ENCODE measurements at places on chromosomes 4 and X.

DNA sequence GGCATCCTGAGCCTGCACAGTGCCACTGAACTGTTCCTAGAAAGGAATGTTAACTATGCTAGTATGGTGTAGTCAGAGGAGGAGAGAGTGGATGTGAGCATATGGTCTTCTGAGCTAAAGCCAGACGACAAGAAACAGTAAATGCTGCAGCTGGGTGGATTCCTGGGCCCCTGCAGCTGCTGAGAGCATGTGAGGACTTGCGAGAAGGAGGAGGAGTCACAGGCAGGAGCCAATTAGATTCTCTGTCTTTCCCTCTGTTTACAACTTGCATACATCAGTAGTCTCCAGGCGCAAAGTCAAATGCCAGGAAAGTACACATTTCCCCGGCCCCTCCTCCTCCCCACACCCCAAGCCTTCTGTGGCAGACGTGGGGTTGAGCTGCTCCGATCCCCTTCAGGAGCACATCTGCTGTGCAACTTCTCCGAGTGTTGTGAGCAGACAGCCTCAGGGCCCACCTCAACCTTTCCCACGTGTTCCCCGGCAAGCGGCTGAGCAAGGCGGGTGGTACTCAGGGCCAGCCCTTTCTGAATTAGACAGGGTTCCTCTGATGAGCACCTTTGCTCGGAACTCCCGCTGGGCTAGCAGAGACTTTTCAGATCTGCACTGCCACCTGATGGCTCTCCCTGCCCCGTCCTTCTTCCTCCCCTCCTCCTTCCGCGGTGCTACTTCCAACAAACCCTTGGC is 108.7 kb upstream of the ATP6AP2 start:
- peak; percentile 50 for DNase-seq

GRCh38 chr4:27428661-27429060 is 568.0 kb downstream of the STIM2 start:
- DNase-seq: no peak

DNA sequence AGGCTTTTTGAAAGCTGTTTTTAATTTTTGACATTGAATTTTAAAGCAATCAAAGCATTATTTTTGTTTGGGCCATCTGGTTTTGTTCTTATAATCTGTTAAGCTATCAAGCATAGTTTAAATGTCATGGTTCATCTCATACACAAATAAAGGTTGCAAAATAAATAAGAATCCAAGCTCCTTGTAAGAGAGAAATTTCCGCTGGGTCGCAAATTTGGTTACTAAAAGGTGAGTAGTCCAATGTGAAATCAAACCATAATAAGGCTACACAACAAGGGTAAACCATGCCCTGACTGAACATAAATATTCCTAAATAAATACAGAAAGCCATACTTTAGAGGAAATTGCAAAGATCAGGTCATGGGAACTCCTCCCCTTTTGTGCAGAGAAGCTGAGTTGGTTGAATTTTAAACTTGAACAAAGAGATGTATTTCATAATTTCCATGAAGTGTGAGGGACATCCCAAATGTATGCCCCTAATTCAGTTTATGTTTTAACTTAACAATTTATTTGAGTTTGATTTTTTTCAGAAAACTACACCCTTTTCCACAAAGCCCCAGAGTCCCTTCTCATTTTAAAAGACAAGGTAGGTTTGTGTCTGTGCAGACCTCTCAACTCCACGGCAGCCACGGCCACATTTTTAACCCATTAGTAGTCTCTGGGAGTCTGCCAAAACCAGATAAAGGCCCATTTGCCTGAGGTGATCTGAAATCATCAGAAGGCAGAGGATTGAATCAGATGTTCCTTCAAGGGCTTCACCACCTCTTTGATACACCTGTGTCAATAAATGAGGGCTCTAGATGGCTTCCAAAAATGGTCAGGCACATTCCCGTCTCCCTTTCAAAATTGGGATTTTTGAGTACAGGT is 85.2 kb downstream of the PLAC1 start:
- DNase-seq: no peak

DNA sequence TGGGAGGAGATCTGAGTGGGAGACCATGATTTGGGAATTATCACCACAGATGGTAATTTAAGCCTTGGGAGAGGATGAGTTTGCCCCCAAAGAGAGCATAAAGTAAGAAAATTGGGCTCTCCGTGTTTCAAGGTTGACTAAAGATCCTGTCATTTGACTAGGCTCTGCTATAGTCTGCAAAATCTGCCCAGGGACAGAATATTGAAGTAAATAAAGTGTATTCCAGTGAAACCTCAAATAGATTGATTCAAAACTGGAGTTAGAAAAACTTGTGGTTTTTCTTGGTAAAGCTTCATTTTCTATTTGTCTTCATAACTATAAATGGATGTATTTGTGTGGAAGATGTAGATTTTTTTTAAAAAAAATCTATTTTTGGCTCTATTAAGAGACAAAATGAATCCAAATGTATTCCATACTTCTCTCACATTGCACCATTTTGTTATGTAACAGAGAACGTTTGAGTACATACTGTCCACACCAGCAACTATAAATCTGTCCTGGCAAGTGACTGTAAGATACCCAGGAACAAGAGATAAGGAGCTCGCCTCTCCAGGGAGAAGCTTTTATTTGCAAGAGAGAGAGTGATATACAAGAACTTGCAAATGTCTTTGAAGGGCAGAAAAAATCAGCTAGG is 170.2 kb downstream of the CBR4 start:
- DNase-seq: no peak

GRCh38 chrX:9573282-9574106 is 108.6 kb downstream of the TBL1X start:
- DNase-seq: no peak

- no peak for DNase-seq
Measured at GRCh38 chr4:4401036-4401435, 14.1 kb downstream of the NSG1 start.

- DNase-seq: no peak
Measured at GRCh38 chr4:112840061-112840460, 203.1 kb downstream of the LARP7 start.

- DNase-seq: no peak
Measured at GRCh38 chr4:183499801-183500200, 5.1 kb upstream of the ING2 start.

GRCh38 chrX:155715141-155715540 is 102.4 kb upstream of the TMLHE start:
- no peak for DNase-seq

GRCh38 chrX:107741404-107741790 is 34.2 kb downstream of the TSC22D3 start:
- DNase-seq: no peak

DNA sequence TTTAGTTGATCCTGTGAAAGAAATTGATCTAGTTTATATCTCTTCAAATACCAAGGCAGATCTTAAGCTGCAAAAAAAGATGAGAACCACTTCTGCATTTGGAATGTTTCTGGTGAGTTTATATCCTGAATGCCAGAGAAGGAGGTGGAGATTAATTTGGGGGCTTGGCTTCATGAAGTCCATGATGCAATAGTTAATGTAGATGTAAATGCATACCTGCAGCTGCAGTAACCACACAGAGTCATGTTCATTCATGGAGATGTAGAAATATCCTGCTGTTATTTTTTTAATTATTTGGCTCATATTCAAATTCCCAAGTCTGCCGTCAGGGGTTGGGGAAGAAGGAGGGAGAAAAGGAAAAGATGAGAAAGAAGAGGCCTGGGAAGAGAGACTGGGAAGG is at the start of gene SULT1E1:
SULT1E1 (minus strand) TSS at position 94 of the 400 bp plus-strand sequence. CDS start 2,501 bp downstream, outside the sequence.
- no peak for DNase-seq

DNA sequence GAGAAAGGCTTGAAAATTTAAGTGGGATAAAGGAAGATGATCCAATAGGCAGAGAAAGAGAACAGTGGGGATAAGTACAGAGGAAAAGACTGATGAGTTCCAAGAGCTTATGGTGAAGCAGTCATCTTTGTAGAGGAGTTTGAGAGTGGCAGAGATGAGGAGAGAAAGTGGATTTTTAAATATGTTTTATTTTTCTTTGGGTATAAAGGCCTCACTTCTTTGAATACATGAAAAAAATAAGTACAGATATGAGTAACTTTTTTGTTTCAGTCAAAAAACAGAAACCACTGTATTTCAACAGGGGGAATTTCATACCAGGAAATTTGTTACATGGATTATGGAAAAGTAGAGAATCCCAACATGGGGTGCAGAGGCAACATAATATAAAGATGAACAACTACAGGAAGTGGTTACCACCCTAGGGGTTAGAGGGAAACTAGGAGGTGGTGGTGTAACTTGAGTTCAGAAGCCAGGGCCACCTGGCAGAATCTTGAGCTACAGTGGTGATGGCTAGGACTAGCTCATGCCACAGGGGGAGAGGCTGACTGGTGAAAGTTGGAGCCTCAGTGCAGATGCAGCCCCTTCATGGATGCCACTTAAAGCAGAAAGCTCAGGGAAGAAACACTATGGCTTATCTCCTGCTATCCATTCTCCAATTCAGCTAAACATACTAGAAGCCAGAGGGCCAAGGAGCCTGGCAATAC is 3.4 kb upstream of the CYBB start:
- no peak for DNase-seq

DNA sequence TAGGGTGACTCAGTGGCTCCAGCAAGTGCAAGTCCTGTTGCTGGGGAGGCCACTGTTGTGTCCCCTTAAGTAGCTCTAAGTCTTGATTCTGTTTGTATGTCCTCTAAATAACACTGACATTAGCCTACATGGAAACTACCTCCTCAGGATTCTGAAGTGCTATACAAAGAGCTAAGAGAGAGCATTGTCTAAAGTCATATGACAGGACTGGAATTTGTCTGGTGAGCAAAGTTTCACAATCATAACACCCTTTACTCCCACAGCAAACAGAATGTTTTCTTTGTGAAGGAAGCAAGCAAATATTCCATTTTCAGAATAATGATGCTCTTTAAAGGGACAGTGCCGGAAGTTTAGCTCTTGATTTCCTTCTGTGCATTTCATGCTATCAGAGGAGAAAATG is 23.4 kb upstream of the CT47A1 start:
- no peak for DNase-seq

DNA sequence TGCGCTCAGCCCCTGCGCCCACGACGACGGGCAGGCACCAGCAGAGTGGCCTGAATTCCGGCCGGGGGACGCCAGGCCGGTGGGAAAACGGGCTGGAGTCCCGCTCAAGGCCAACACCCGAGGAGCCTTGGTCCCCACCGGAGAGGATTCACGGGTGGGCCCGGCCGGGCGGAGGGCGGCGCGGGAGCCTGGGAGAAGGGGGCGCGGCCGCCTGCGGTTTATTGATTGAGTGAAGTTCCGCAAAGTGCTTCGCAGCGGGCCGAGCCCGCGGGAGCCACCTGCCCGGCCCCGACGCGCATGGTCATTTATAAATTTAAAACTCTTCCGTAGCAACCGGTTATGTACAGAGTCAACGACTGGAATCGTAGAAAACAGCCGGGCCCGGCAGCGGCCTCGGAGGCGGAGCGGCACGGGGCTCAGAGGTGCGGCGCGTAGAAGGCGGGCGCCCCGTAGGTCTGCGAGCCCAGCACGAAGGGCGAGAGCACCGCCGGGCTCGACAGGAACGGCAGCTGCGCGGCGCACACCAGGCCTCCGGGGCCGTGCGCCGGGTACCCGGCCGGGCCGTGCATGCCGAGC is 3.6 kb downstream of the NKX1-1 start:
- DNase-seq: peak; percentile 73

- no peak for DNase-seq
Measured at GRCh38 chr4:7693711-7694110, 245.9 kb downstream of the AFAP1 start.

DNA sequence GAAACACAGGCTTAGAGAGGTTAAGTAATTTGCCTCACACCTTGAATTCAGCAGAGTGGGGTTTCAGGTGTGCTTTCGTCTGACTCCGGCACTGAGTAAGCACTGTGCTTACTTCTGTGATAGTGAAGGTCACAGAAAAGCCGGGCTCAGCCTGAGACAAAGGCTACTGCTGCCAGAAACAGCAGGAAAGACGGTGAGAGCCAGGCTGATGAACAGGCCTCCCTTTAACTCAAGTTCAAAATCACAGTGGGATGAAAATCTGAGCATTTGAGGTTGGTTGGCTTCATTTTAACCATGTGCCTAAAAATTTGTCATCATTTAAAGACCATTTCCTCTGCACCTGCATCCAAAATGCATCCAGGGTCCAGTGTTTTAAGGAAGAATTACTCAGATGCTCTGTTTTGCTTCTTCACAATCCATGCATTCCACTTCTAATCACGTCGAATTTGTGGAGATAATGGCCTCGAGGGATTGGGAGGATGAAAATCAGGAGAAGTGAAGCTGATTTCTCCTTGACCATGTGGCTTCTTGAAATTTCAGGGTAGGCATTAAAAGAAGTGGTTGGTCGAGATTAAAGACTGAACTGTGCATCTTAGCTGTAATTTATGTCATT is 121.2 kb upstream of the LNX1 start:
- DNase-seq: no peak

GRCh38 chrX:13432414-13433297 is 112.8 kb upstream of the ATXN3L start:
- peak; percentile 31 for DNase-seq

DNA sequence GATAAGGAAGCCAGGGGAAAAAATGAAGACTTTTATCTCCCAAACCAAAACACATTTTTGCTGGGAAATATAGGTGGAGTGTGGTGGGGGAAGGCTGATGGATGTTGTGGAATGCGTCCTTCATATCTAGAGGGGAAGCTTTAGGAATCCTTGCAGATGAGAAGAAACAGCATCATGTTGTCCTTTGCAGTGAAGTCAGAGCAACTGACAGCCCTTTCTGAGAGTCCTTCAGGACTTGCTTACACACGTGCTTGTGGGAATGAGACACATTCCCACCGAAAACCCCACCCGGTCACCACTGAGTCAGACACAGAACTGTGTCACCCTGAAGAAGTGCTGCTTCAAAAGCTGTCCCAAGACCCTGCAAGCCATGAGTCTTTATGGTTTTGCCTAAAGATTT is 81.5 kb downstream of the SHROOM2 start:
- DNase-seq: no peak

DNA sequence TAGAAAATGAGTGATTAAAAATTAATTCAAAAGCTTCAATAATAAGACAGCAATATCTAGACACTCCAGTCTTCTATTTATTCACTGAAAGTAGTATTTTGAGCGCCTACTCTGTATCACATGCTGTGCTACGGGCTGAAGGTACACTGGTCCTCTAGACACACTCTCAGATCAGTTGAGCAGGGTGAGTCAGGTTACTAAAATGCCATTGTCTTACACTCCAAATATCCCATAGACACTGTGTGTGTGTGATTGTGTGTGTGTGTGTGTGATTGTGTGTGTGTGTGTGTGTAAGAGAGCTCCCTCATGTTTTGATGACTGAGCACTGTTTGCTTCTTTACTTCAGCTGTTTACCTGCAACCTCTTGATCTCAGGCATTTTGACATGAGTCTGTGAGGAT is 342.8 kb upstream of the BOD1L1 start:
- DNase-seq: no peak

GRCh38 chrX:24225265-24225664 is 75.7 kb downstream of the ZFX start:
- no peak for DNase-seq

DNA sequence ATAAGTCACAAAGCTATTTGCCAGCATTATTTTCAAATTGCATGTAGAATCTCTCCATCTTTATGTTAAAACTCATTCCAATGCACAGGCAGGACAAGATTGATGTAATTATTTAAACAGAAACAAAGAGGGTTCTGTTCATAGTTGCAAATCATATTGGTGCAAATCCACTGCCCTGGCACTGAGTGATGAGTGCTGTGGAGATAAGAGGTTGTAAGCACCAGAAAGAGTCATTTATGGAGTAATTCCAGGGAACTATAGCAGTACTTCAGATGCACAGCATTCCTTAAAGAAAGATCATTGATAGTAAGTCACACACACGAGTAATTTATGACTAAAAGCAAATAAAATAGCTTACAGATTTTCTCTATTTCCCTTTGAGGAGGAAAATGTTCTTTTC is 337.7 kb upstream of the CTSO start:
- no peak for DNase-seq
